Trophoblast cell (in vitro differentiated cells and primary cell): ENCODE measurements at places on chromosomes 4 and X.

DNA sequence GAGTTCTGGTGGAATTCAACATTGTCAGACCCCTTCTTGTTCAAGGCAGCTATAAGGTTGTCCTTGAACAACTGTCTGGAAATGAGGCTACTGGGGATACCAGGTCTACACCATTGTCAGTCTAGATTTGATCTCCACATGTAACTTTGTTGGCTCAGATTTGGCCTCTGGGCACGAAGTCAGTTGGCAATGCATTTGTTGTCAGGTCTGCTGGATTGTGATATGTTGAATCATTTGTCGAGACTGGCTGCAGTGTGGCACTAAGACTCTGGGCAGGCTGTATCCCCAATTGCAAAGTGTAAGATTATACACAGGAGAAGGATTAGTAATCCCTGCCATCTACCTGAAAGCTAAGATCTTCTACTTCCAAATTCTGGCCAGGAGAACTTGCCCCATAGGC, 26.5 kb downstream of the ZNF81 start:
- DNase-seq: no peak

GRCh38 chrX:1451661-1452515, 821 bp downstream of the ASMTL start:
- no peak for DNase-seq

DNA sequence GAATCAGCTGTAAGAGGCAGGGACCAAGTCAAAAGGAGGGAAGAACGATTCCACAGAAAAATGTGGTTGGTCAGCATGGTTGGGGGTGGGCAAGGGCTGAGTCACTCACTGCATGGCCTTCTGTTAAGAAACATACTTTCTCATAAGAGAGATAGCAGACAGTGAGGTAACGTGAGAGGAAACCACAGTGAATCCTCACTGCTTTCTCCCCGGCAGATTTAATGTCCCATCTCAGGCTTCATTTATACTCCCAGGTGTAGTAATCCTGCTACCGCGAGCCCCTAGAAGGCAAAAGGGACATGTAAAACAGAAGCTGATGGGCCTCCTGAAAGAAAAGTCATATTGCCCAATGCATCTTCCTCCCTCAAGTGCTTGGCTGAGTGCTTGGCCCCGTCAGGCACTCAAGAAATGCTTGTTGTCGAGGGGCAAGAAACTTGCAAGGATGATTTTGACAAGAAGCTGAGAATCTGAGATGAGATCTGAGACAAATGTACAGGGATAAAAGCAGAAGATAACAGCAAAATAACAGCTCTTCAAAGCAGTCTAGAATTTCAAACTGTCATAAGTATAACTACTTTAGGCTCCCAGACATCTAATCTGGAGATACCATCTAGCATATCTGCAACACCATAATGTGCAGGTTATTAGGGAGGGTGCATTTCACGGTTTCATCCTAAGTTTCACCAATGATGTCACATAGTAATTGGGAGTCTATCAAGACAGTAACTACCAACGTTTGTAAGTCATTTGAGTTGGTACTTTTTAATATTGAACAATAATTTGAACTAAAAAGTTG, 40.2 kb downstream of the SH3KBP1 start:
- DNase-seq: peak; percentile 86

- no peak for DNase-seq
Observed at GRCh38 chr4:34534916-34535315, 1709.4 kb downstream of the ARAP2 start.

GRCh38 chr4:121824950-121825349, 1.3 kb upstream of the CCNA2 start:
- DNase-seq: no peak

GRCh38 chrX:139094671-139095592, 383.4 kb upstream of the FGF13 start:
- no peak for DNase-seq

DNA sequence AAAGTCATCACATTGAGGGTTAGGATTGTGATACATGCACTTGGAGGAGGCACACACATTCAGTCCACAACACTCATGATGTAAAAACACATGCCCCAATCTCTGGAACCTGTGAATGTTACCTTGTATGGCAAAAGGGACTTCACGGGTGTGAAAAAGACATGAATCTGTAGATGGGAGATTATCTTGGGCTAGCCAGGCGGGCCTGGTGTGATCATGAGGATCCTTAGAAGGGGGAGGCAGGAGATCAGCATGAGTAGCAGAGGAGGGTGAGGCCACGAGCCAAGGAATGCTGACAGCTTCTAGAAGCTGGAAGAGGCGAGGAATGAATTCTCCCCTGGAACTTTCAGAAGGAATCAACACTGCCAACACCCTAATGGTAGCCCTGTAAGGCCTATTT, 77.5 kb upstream of the ENPP6 start:
- DNase-seq: no peak

GRCh38 chr4:139603576-139604410, 47.8 kb upstream of the SETD7 start:
- DNase-seq: peak; percentile 69

GRCh38 chr4:182489607-182490006, 246.4 kb downstream of the TENM3 start:
- DNase-seq: no peak

GRCh38 chr4:5933996-5934831, 41.3 kb upstream of the CRMP1 start:
- no peak for DNase-seq

- DNase-seq: no peak
Observed at GRCh38 chrX:137695417-137695816, 129.5 kb downstream of the ZIC3 start.

DNA sequence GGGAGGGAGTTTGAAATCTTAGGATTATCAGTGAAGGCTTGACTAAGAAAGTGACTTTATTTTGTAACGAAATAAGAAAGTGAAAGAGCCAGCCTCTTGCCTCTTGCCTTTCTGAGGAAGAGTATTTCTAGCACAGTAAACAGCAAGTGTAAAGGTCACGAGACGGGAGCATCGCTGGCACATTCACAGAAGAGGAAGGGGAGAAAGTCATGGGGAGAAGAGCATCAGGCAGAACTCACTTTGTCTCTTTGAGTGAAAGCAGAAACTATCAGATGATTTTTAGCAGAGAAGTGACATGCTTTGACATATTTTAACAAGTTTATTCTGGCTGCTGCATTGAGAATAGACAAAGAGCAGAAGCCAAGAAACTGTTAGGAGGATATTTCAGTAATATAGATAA, 313.8 kb downstream of the CAMK2D start:
- DNase-seq: peak; percentile 10

- DNase-seq: no peak
Observed at GRCh38 chrX:106436691-106437090, 175.1 kb upstream of the RADX start.

DNA sequence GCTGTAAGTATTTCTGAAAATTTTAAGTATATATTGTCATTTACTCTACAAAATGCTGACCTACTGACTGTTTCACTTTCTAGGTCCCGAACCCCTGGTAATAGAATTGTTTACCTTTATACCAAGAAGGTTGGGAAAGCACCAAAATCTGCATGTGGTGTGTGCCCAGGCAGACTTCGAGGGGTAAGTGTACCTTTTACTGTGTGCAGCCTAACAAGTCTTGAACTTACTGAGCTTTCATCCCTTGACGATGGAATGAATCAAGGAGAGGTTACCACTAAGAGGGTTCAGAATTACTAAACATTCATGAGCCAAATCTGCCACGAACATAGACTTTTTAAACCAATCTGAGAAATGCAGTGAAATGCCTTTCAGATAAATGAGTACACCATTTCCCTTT, 1.6 kb downstream of the RPL34 start:
- no peak for DNase-seq

DNA sequence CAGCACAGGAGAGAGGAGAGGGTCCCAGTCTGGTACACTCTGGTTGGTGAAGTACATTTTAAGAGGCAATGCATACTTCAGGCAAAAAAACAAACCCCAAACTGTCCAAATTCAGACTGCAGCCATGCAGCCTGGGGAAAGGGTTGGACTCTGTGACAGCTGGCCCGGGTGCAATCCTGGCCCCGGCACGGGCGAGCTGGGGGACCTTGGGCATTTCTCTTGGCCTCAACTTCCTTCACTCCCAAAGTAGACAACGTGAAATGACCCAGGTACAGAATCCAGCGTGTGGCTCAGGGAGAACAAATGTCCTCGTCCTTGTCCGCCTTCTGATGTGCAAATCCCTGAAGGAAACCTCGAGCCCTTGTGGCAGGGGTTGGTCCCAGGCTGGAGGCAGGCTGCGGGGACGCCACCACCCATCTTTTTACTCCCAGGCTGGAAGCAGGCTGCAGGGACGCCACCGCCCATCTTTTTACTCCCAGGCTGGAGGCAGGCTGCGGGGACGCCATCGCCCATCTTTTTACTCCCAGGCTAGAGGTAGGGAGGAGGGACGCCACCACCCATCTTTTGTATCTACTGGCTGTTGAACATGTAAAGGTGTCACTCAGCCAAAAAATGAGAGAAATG, 62.3 kb downstream of the ACOX3 start:
- no peak for DNase-seq

DNA sequence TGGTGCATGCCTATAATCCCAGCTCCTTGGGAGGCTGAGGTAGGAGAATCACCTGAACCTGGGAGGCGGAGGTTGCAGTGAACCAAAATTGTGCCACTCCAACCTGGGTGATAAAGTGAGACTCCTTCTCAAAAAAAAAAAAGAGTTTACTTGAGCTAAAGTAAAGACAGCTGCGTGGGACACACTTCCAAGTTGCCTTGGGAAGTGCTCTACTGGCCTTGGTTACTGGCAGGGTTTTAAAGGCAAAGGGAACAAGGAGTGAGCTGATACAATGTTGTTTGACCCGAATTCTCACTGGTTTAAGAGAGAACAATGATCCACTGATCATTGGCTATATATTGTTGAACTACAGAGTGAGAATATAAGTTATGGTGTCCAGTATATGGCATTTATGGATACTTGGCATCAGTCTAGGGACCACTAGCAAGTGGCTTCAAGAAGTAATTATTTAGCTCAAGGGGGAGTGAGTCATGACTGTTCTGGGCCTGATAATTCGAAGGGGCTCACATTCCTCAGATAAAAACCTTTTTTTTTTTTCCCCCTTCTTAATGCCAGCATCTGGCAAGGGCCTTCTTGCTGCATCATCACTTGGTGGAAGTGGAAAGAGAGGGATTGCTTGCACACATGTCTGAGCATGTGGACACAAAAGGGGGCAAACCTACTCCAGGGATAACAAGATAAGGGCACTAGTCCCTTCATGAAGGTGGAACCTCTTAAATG, 32.3 kb downstream of the GRK4 start:
- DNase-seq: no peak

- DNase-seq: peak; percentile 50
Observed at GRCh38 chrX:16222151-16222550, 54.9 kb downstream of the MAGEB17 start.

DNA sequence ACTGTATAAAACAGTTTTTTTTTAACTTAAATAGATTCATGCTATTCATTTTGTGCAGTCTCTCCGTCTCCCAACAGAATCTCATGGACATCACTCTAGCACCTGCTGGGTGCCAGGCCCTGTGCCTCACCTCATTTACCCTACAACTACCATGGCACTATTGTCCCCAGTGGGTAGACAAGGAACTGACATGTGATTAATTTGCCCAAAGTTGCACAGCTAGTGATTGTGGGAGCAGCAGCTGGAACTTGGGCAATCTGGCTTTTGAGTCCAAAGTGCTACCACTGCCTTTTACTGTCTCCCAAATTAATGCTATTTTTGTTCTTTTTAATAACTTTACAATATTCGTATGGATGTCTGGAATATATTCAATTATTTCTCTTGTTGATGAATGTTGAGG, 11.2 kb upstream of the PGRMC2 start:
- DNase-seq: no peak

DNA sequence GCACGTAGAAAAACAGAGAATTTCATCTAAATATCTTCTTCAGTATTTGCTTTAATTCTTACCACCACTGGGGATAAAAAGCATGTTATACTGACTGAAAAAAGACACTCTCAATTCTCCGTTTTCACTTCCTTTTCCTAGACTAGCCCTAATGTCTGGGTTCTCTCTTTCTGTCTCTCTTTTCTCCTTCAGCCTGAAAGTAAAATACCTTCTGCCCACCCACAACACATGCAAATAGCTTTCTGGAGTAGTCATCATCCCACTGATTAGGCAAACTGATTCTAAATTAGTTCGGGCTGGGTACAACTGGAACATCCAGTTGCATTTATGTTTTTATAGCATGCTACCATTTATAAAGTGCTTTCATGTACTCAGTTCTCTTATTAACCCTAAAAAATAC, 142.4 kb upstream of the ANKRD50 start:
- no peak for DNase-seq

GRCh38 chrX:101051153-101051548, 760 bp downstream of the TRMT2B start:
- DNase-seq: no peak

GRCh38 chrX:153971124-153971449, 531 bp downstream of the HCFC1 start:
- DNase-seq: peak; percentile 69

GRCh38 chr4:21226637-21227538, 526.6 kb downstream of the PACRGL start:
- no peak for DNase-seq

GRCh38 chr4:174528226-174528625, 5.9 kb upstream of the HPGD start:
- DNase-seq: no peak

GRCh38 chrX:132775263-132775823, 183.1 kb downstream of the HS6ST2 start:
- no peak for DNase-seq

DNA sequence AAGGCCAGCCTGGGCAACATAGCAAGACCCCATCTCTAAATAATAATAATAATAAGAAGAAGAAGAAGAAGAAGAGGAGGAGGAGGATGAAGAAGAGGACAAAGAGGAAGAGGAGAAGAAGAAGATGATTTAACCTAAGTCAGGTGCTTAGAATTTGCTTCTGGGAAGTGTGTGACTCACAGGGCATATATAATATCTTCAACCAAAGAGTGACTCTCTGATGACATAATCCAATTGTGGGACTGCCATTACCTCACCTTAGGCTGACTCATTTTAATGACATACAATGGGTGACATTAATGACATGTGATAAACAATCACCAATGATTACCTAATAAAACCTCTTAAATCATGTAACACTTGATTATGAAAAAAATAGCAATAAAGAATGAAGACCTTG, 32.7 kb upstream of the MBTPS2 start:
- peak; percentile 41 for DNase-seq

GRCh38 chrX:68692651-68693050, 45.2 kb downstream of the STARD8 start:
- DNase-seq: no peak

- no peak for DNase-seq
Observed at GRCh38 chr4:158933236-158933635, 164.4 kb downstream of the FNIP2 start.

GRCh38 chr4:2341911-2342652, 76.4 kb downstream of the ZFYVE28 start:
- no peak for DNase-seq

DNA sequence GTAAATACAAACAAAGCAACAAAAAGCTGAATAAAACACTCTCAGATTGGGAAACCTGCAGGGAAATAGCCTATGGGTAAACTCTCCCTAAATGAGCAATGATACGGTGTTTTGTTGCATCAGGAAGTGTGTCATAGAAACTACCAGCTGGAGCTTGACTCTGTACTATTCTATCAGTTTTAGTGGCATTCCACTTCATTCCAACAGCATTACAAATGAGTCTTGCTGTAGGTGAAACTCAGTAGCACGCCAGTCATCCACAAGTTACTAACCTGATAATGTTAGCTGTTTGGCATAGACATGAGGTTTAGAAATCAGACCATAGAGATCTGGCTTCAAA, 24.9 kb downstream of the FGFBP1 start:
- peak; percentile 96 for DNase-seq
